ENCODE measurements at places on chromosomes 16 and 17.
A peak's percentile ranks its signal among the peaks of the same experiment; 100 is the strongest.

GRCh38 chr16:64469906-64470702, 651.8 kb downstream of the CDH11 start:
- no peak for DNase-seq

- DNase-seq = peak; percentile 14
Measured at GRCh38 chr17:60354223-60354622, 37.7 kb downstream of the USP32 start.

DNA sequence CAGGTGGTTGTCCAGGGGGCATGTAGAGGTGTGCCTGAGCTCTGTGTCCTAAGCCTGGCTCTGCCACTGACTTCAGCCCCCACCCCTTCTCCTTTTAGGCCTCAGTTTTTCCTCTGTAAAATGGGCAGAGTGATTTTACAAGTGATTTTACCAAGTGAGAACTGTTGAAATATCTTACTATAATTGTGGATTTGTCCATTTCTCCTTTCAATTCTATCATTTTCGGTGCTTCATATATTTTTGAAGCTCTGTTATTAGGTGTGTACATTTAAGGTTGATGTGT, 21.7 kb upstream of the HOXB9 start:
- DNase-seq = no peak

- DNase-seq = no peak
Measured at GRCh38 chr17:39704821-39705551, 5.1 kb downstream of the ERBB2 start.

- DNase-seq = no peak
Measured at GRCh38 chr16:11665071-11665491, 3.2 kb upstream of the SNN start.

- no peak for DNase-seq
Measured at GRCh38 chr17:76078860-76079534, at the start of gene ZACN. Gene ZACN, plus strand, starts transcription at chr17:76079182. Its CDS starts 83 bp downstream, at chr17:76079265.

DNA sequence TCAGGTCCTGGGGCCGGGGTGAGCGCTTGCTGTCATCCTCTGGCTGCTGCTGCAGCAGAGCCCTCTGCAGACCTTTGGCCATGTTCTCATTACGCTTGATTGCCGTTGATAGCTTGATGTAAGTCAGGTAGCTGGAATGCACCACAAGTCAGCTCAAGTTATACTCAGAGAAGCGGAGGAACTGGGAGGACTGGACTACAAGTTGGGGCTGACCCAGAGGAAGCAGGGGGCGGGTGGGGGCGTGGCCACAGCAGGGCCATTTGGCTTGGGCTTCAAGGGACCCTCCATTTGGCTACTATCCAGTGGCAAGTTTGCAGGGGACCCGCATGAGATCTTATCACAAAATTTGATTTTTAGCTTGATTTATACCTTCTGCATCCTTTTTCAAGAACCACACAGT, 19.0 kb upstream of the EVPL start:
- DNase-seq = no peak

- no peak for DNase-seq
Measured at GRCh38 chr17:45436161-45436560, 3.5 kb upstream of the ARHGAP27 start.

GRCh38 chr17:79838522-79839274, 542 bp downstream of the CBX4 start:
- DNase-seq = no peak

DNA sequence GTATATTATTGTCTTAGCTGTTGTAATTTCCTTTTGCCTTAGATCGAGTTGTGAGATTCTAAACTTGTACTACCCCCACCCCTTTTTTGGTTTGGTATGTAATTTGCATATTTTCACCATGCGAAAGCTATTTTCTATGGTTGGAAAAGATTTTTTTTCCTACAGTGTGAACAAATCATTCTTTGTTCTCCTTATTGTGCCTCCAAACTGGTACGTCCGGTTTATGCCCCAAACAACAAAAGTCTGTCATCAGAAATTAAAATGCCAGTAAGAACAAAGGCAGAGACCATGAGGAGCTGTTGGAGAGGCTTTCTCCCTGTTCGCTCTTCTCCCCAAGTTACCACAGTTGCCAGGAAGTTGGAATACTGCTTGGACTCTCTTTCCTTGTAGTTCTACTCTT, 66.1 kb downstream of the BCAS3 start:
- no peak for DNase-seq

DNA sequence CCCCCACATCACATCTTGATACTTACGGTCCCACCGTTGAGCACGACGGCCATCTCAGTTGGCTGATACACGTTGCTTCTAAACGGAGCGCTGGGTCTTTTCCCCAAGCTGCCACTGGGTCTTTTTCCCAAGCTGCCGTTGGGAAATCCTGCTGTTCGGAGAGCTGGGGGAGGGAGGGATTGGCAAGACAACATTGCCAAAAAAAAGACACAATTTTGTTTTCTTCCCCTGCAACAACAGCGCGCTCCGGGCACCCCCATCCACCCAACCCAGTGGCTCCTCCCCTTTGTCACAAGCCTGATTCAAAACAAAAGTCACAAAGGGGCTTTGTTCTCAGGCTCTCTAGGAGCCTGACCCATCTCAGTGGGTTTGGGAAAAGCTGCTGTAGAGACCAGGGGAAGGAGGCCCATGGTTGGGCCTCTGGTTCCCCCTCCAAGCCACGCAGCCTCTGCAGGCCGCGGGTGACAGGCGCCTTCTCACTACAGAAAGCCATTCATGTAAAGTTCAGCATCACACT, 22.8 kb downstream of the GPRC5B start:
- no peak for DNase-seq

DNA sequence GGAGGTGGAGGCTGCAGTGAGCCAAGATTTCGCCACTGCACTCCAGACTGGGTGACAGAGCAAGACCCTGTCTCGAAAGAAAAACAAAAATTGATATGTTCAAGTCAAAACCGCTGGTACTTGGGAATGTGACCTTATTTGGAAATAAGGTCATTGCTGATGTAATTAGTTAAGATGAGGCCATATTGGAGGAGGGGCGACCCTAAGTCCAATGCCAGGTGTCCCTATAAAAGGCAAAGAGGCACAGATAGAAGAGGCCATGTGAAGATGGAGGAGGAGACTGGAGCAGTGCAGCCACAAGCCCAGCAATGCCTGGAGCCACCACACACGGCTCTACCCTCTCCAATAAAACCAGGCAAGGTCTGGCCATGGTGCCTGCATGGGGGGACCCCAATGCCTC, 50.8 kb upstream of the JPH3 start:
- no peak for DNase-seq

DNA sequence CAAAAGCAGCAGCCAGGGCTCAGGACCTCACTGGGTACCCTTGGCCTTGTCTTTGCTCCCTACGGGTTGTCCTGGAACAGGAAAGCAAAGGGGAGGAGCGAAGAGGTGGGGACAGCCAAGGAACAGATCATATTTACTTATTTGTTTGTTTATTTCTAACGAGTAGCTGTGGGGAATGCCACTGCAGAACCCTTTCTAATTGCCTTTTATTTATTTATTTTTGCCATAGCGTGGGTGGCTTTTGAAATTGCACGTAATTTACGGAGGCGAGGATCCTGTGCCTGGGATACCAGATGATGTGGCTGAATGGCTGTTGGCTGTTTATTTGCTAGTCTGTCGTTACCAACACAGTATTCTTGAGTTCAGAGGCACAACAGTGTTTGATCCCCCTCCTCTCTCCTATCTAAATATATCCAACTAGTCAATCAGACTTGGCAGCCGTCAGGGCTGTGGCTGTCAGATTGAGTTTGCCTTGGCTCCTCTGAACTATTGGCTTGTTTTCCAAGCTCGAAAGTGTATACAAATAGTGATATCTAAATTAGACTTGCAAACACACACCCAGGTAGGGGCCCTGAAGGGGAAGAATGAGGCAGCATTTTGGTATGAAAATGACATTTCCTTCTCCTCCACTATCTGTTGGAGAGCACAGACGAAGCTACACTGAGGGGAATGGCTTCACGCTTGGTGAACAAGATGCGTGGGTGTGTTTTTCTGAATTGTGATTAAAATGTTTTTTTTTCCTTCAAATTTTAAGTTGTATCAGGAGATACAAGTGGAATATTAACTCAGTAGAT, 110.4 kb downstream of the MSI2 start:
- DNase-seq = no peak

DNA sequence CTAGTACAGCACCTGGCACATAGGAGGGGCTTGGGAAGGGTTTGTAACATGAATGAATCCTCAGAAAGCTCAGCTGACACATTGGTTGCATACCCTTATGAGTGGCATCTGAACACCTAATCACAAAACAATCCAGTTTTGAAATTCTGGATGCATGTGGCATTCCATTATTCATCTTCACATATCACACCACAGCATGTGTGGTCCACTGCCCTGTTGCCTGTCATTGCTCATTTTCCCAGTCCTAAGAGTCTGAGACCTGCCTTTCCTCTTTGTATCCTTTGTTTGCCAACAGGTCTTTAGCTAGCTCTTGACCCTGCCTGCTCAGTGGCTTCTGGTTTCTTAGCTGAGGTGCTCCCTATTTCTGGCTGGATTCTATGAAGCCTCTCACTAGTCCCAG, 170.8 kb upstream of the ASIC2 start:
- DNase-seq = no peak

GRCh38 chr17:62627904-62628633, 599 bp downstream of the MRC2 start:
- no peak for DNase-seq

DNA sequence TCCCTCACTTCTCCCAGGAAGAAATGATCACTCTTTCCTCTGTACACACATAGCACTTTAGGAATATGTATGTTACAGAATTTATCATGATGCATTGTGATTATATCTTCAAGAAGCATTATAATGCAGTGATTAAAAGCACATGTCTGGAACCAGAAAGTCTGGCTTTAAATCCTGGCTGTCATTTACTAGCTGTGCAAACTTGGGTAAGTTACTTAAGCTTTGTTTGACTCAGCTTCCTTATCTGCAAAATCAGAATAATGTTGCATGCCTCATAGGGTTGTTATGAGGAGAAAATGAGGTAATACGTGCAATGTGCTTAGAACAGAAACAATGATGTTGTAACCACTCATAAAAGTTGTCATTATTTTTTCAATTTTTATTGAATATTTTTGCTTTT, 156.3 kb upstream of the ZKSCAN2 start:
- DNase-seq = no peak

- no peak for DNase-seq
Measured at GRCh38 chr16:21145738-21146137, 4.9 kb downstream of the DNAH3 start.

GRCh38 chr17:31527606-31528005, 136.1 kb downstream of the RAB11FIP4 start:
- DNase-seq = no peak

- no peak for DNase-seq
Measured at GRCh38 chr16:85483424-85483823, 129.7 kb upstream of the GSE1 start.

- DNase-seq = no peak
Measured at GRCh38 chr16:12387786-12388185, 411.3 kb downstream of the SNX29 start.

GRCh38 chr17:63479495-63480184, 2.8 kb downstream of the ACE start:
- no peak for DNase-seq

- no peak for DNase-seq
Measured at GRCh38 chr16:19859603-19860002, 25.0 kb downstream of the GPRC5B start.

DNA sequence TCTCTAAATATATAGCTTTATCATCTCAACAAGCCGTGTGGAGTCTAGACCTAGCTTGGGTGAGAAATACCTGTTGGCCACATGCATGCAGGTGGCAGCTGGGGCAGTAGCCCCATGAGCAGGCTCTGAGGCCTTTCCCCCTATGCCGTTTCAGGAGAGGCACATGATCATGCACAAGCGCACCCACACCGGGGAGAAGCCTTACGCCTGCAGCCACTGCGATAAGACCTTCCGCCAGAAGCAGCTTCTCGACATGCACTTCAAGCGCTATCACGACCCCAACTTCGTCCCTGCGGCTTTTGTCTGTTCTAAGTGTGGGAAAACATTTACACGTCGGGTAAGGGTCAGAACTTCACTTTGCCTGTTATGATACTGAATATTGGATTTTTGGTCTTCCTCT, 16.7 kb upstream of the CARMIL2 start:
- no peak for DNase-seq

DNA sequence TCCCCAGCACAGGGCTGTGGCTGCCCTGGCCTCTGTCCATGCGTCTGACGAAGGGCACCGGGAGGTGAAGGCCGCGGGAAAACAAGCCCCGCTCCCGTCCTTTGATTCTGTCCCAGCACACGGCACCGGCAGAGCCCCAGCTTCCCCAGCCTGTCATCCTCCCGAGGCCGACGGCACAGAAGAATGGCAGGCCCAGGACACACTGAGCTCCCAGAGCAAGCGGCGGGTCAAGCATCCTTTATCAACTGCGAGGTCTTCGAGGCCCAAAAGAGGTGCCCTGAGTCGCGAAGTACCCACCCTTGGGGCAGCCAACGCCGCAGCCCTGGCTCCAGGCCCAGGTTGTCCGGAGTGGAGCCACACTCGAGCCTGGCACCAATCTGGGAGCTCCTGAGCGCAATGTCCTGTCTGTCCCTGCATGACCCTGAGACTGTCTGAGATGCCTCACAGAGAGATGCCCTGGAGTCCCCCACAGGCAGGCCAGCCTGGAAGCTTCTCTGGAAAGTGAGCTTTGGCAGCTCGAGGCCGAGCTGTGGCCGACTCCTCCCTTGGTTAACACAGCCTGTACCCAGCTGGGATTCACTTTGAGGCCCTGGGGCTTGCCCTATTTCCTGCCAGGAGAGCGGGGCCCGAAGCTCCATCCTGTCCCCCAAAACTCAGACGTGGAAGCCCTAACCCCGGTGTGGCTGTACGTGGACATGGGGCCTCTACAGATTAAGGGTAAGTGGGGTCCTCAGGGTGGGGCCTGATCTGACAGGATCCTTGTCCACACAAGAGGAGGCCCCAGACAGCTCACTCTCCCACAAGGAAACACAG, 23.3 kb downstream of the SLC7A5 start:
- DNase-seq = no peak

GRCh38 chr17:31726980-31727427, 132.0 kb downstream of the COPRS start:
- no peak for DNase-seq

DNA sequence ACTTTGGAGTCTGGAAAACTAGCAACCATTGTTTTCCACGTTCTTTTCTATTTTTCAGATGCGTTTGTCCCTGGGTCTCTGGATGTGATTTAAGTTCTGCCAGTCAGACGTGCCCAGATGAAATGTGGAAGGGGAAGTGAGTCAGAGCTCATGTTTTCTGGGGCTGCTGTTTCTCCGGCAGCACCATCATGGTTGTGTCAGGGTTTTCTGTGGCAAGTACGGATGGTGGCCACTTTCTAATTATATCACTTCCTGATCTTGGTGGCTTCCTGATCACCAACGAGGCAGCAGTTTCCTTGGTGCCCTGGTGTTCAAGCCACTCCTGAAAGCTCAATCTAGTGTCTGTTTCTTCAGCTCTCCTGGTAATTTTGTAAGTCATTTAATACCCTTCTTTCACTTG, 31.4 kb upstream of the PMFBP1 start:
- DNase-seq = peak; percentile 92

- DNase-seq = no peak
Measured at GRCh38 chr17:72733619-72734282, 358.7 kb downstream of the SLC39A11 start.

DNA sequence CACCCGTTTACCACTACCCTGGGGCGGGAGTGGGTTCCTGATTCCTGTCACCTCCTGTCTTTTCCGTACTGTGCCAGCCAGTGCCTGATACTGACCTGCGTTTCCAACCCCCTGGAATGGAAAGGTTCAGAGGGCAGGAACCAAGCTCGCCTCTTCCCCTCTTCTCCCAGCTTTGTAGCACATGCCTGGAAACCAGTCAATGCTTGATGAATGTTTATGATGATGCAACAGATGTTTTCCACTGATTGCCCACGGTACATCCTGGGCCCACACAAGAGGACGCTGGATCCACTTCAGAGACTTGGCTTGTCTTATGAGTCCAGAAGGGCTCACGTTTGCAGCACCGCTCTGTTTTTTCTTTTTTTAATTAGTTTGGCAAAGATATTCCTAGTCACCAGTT, 262.0 kb downstream of the CPPED1 start:
- no peak for DNase-seq

All from GF-D8 (cell line).